ENCODE measurements at places on chromosomes 7 and 10. TPM values are rescaled to one million over a fixed set of nuclear protein-coding genes. Genes with fewer than 3 reads are reported as not detected.
A peak's percentile ranks its signal among the peaks of the same experiment; 100 is the strongest.

GRCh38 chr7:27269455-27269854 lies 26.9 kb downstream of the EVX1 start:
- H3K4me3 ChIP-seq: no peak overlapping the region
- H3K27ac ChIP-seq: no peak overlapping the region
- no peak for DNase-seq
- no peaks in the 10 kb centered on the region for H3K36me3 ChIP-seq
- H3K27me3 ChIP-seq: peaks cover 13% of the 10 kb centered on the region
- no peaks in the 10 kb centered on the region for H3K4me1 ChIP-seq

GRCh38 chr10:125029584-125030242 lies 87.8 kb downstream of the ZRANB1 start:
- H3K27ac ChIP-seq: no peak overlapping the region
- H3K4me3 ChIP-seq: no peak overlapping the region
- peaks cover 44% of the 10 kb centered on the region for H3K4me1 ChIP-seq
- peaks cover 21% of the 10 kb centered on the region for H3K36me3 ChIP-seq
- no peak for DNase-seq

DNA sequence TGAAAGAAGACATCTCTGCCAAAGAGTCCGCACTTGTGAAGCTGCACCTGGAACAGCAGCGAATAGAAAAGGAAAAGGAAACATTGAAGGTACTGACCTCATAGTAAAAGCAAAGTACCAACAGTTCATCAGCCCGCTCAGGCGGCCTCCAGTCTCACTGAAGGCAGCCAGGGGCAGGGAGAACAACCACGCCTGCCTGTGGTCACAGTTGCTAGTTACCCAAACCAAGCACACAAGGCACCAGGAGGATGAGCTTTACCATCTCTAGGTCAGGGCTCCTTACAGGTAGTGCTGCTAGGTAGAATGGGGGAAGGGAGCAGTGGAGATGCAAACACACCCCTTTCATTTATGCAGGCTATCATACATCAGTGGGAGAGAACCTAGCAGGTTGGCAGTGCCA lies 39.8 kb downstream of the CFAP58 start:
- H3K4me3 ChIP-seq: no peak overlapping the region
- DNase-seq: no peak
- no peaks in the 10 kb centered on the region for H3K27me3 ChIP-seq

GRCh38 chr10:116132780-116133399 lies 140.1 kb downstream of the GFRA1 start:
- H3K27ac ChIP-seq: no peak overlapping the region
- H3K4me1 ChIP-seq: no peaks in the 10 kb centered on the region
- no peaks in the 10 kb centered on the region for H3K27me3 ChIP-seq

GRCh38 chr10:122321960-122322359 lies 50.9 kb downstream of the BTBD16 start:
- H3K27ac ChIP-seq: no peak overlapping the region
- no peaks in the 10 kb centered on the region for H3K27me3 ChIP-seq
- H3K4me1 ChIP-seq: no peaks in the 10 kb centered on the region
- no peak for DNase-seq

GRCh38 chr7:155799514-155799913 lies 12.7 kb downstream of the SHH start:
- DNase-seq: no peak
- H3K27ac ChIP-seq: no peak overlapping the region
- H3K4me1 ChIP-seq: peaks cover 28% of the 10 kb centered on the region
- no peaks in the 10 kb centered on the region for H3K36me3 ChIP-seq

DNA sequence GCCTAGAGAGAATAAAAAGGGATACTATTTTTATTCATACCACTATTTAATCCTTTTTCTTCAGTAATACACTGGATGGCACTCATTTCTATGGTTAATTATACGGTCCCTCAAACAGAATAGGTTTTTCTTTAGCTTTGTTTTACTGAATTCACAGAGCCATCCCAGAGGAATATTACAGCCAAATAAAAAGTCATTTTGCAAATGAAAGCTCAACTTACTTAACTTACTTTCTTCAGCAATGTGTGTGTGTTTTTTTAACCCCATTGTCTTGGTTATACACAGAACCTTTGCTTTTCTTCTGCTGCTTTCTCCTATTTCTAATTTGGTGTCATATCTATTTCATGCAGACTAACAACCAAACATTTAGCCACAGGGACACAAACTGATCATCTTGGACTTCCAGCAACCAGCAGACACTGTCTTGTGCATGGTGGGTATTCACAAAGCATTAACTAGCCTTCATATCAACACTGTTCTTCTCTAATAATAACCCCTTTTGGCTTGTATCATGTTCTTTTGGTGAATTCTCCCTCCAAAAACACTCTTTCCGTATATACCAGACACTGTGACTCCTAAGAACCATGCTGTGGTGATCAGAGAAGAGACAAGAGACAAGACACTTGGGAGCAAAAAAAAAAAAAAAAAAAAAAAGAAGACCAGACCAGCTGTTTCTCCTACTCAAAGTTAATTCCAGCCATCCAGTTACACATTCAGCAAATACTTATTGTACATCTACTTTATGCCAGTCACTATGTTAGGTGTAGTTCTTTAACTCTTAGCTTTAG lies 40.4 kb downstream of the PIP4K2A start:
- DNase-seq: no peak
- no peaks in the 10 kb centered on the region for H3K36me3 ChIP-seq
- no peaks in the 10 kb centered on the region for H3K27me3 ChIP-seq
- peaks cover 46% of the 10 kb centered on the region for H3K4me1 ChIP-seq

- H3K4me1 ChIP-seq: no peaks in the 10 kb centered on the region
- no peaks in the 10 kb centered on the region for H3K36me3 ChIP-seq
- H3K27ac ChIP-seq: no peak overlapping the region
- no peaks in the 10 kb centered on the region for H3K27me3 ChIP-seq
- no peak overlapping the region for H3K4me3 ChIP-seq
Measured at GRCh38 chr10:109047856-109048255, 875.5 kb downstream of the XPNPEP1 start.

- DNase-seq: no peak
- H3K27me3 ChIP-seq: no peaks in the 10 kb centered on the region
- no peak overlapping the region for H3K4me3 ChIP-seq
Measured at GRCh38 chr7:118245267-118246040, 20.9 kb downstream of the ANKRD7 start.

GRCh38 chr7:2411815-2412586 lies 8.6 kb downstream of the CHST12 start:
- no peak for DNase-seq
- no peak overlapping the region for H3K4me3 ChIP-seq
- H3K27ac ChIP-seq: peak overlapping the region; percentile 26
- H3K4me1 ChIP-seq: peaks cover 49% of the 10 kb centered on the region
- H3K27me3 ChIP-seq: no peaks in the 10 kb centered on the region

DNA sequence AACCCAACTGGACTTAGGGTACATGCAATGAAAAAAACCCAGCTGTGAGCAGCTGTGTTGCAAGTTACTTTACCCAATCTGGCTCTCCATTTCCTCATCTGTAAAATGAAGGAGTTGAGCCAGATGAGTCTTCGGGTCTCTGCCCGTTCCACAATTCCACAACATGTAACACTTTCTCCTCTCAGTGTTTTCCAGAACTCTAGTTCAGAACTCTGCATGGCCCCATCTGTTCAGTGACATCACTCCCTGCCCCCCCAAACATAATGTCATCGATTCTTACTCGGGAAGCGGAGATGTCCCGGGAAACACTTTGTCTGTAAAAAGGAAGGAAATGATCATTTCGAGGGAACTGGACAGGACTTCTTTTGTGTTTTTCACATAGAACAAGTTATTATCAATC lies 2.5 kb downstream of the SH3PXD2A start:
- H3K36me3 ChIP-seq: no peaks in the 10 kb centered on the region
- no peaks in the 10 kb centered on the region for H3K27me3 ChIP-seq
- DNase-seq: no peak
- peak overlapping the region; percentile 82 for H3K27ac ChIP-seq
- H3K4me3 ChIP-seq: no peak overlapping the region

GRCh38 chr10:124651402-124651891 lies 92.7 kb downstream of the FAM53B start:
- H3K4me1 ChIP-seq: peaks cover 84% of the 10 kb centered on the region
- no peaks in the 10 kb centered on the region for H3K36me3 ChIP-seq
- no peaks in the 10 kb centered on the region for H3K27me3 ChIP-seq
- no peak overlapping the region for H3K4me3 ChIP-seq
- no peak overlapping the region for H3K27ac ChIP-seq

GRCh38 chr10:80996615-80997193 lies 459.0 kb downstream of the SH2D4B start:
- no peak overlapping the region for H3K4me3 ChIP-seq
- DNase-seq: no peak
- no peaks in the 10 kb centered on the region for H3K27me3 ChIP-seq
- H3K4me1 ChIP-seq: no peaks in the 10 kb centered on the region

GRCh38 chr7:101859411-101860106 lies 42.1 kb downstream of the CUX1 start:
- H3K27me3 ChIP-seq: no peaks in the 10 kb centered on the region
- peaks cover 65% of the 10 kb centered on the region for H3K4me1 ChIP-seq
- no peak for DNase-seq
- peak overlapping the region; percentile 84 for H3K27ac ChIP-seq

DNA sequence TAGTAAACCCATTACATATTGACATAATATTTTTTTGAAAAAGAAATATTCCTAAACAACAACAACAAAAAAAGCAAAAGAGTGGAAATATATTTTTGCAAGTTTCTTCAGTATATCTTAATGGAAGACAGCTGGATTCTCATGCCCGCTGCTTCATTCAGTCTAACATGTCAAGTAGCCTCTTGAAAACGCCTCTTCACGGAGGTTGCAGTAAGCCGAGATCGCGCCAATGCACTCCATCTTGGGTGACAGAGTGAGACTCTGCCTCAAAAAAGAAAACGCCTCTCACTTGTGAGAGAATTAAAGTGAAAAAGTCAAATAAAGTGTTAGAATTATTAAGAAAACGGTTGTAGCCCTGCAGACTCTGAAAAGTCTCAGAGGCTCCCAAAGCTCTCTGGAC lies 1.3 kb downstream of the CUTC start:
- DNase-seq: no peak
- peaks cover 28% of the 10 kb centered on the region for H3K36me3 ChIP-seq
- peak overlapping the region; percentile 84 for H3K4me3 ChIP-seq

GRCh38 chr10:35017608-35018007 lies 72.5 kb downstream of the CUL2 start:
- no peak overlapping the region for H3K27ac ChIP-seq
- H3K27me3 ChIP-seq: no peaks in the 10 kb centered on the region
- no peak overlapping the region for H3K4me3 ChIP-seq
- peaks cover 42% of the 10 kb centered on the region for H3K36me3 ChIP-seq

GRCh38 chr7:311796-312195 lies 21.8 kb downstream of the FOXL3 start:
- H3K36me3 ChIP-seq: no peaks in the 10 kb centered on the region
- no peak overlapping the region for H3K27ac ChIP-seq
- no peak for DNase-seq
- no peak overlapping the region for H3K4me3 ChIP-seq

DNA sequence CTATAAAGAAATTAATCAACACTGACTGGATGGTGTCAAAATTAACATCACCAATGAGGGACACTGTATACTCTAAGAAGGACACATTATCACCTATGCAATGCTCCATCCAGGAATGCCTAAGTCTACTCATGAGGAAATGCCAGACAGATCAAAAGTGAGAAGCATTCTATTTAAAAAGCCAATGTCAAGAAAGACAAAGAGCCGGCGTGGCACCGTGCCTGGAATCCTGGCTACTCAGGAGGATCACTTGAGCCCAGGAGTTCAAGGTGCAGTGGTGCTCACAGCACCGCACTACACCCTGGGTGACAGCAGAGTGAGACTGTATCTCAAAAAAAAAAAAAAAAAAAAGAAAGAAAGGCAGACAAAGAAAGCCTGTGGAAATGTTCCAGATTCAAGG lies 45.5 kb upstream of the ANAPC16 start:
- no peak overlapping the region for H3K4me3 ChIP-seq
- DNase-seq: no peak
- H3K4me1 ChIP-seq: peaks cover 10% of the 10 kb centered on the region
- no peak overlapping the region for H3K27ac ChIP-seq

- H3K27ac ChIP-seq: no peak overlapping the region
- no peaks in the 10 kb centered on the region for H3K36me3 ChIP-seq
- H3K27me3 ChIP-seq: no peaks in the 10 kb centered on the region
- no peak for DNase-seq
Measured at GRCh38 chr7:63043657-63044543, 954.7 kb upstream of the ZNF722 start.

DNA sequence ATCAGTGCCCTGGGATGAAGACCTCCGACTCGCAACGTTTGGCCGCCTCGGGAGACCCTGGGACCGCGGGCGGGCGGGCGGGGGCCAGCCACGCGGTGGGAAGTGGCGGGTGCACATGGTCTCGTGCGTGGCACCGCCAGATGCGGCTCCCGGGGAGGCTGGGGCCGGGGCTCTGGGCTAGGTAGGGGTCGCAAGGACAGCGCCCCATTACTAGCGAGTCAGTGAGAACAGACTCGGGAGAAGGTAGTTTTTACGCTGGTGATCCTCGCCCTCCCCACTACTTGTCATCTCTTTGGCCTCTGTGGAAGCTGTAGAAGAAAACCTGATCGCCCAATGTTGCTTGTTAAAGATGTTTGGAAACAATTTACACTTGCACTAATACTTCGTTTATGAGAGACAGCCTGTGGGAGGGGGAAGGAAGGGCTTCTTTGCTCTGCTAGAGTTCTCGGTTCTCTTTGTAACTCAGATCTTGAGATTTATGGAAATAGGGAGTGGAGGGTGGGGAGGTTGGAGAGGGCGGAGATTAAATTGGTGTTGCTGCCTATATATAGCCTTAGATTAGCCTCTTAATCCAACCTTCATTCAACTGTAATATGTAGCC lies 591 bp downstream of the BZW2 start:
- no peaks in the 10 kb centered on the region for H3K27me3 ChIP-seq
- H3K36me3 ChIP-seq: no peaks in the 10 kb centered on the region
- H3K27ac ChIP-seq: peak overlapping the region; percentile 91
- H3K4me3 ChIP-seq: peak overlapping the region; percentile 90

Gene MBL2
- 0.06 TPM for total RNA-seq

Gene MLXIPL
- 10.9 TPM for total RNA-seq

Gene ANXA7
- 105 TPM for total RNA-seq

Gene ITGA8
- total RNA-seq: 47.4 TPM

Gene ZMYND11
- total RNA-seq: 132 TPM

Gene MSRB2
- total RNA-seq: 36.0 TPM

Gene SPDYE1
- not detected for total RNA-seq

Gene PLXNA4
- 9.5 TPM for total RNA-seq
